DMS53 (cell line): ENCODE measurements at places on chromosomes 5 and 9.
A peak's percentile ranks its signal among the peaks of the same experiment; 100 is the strongest.

DNA sequence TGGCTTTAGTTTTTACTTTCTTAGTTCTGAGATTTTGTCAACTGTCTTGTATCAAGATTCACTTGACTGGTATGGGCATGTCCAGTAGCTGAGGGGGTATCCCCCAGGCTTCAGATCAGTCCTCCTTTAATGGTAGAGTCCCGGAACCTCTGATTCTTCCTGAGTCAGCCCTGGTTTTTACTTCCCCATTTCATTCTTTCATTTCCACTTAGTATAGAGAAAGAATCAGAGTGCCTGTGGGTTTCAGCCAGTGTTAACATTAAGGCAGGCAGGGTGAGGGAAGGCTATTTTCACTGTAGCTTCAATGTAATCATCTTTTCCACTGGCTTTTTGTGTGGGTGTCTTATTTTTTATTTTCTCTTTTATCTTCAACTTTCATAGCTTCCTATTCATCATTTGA lies 8.3 kb upstream of the COMMD10 start:
- DNase-seq = no peak

DNA sequence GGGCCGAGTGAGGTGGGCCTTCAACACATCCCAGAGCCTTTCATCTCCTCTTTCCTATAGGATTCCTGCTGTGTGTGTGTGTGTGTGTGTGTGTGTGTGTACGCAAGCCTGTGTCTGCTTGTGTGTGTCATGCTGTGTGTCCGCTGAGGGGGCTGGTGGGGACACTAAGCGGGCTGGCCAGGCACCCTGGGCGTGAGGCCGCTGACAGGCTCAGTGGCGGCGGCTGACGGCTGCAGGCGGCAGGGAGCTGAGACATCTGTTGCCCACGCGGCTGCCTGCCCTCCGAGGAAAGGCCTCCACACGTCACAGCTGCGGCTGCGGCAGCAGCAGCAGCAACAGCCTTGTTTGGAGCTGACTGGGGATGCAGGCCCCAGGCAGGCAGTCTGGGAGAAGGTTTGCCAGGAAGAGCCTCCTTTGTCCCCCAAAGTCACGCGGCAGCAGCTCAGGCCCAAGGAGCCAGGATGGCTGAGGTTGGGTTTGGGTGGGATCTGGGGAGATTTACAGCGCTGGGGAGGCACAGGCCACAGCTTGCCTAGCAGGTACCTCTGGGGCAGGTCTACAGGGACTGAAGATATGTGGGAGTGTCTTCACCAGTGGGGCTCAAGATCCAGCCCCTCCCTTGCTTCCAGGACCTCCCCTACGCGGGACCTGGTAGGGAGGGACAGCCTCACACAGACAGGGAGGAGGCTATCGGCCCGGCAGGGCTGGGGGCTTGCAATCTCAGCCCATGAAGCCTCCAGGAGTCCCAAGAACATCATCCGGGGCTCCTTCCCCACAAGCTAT lies 1.8 kb downstream of the PDLIM4 start:
- DNase-seq = no peak

GRCh38 chr5:82296929-82297328 lies 18.8 kb upstream of the RPS23 start:
- no peak for DNase-seq

- peak; percentile 54 for DNase-seq
Measured at GRCh38 chr9:34957492-34958410, at the start of gene PHF24. TSS of gene PHF24 (plus strand) at chr9:34958285. CDS start at chr9:34971299, 13,014 bp downstream.

- DNase-seq = no peak
Measured at GRCh38 chr5:163509291-163509951, 4.0 kb downstream of the MAT2B start.

- no peak for DNase-seq
Measured at GRCh38 chr9:137972355-137972987, 94.9 kb downstream of the CACNA1B start.

- no peak for DNase-seq
Measured at GRCh38 chr5:111743512-111743911, 13.5 kb downstream of the NREP start.

DNA sequence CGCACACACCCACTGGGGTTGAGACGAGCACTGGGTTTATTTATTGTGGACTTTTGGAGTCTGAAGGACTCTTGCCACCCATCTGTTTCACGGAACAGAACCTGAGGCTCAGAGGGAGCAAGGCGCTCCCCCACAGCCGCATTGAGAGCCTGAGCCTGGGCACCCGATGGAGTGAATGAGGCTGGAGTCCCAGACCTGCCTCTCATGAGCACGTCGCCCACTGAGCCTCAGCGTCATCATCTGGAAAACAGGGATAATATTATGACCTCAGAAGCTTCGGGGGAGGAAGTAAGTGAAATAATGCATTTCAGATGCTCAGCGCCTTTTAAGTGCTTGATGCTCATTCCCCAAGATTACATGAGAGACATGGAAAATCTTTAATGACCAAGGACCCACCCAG lies 5.5 kb downstream of the NEK6 start:
- peak; percentile 24 for DNase-seq

- DNase-seq = peak; percentile 54
Measured at GRCh38 chr5:107337281-107337680, 333.5 kb downstream of the EFNA5 start.

DNA sequence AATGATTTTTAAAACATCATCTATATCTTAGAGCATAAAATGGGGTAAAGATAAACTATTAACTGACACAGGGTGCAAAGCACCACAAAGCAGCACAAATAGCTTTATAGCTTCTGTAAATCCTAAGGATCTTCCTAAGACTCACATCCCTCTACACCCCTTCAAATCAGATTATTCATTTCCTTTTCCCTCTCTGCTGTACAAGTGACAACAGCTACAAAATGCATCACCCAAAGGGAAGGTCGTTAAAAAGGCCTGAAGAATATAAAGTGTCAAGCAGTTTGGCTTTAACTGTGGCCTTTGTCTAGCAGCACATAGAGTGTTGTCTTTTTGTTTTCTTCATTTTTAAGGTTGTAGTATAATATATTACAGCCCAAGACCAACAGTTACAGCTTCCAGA lies 422.1 kb downstream of the PDE4D start:
- no peak for DNase-seq

DNA sequence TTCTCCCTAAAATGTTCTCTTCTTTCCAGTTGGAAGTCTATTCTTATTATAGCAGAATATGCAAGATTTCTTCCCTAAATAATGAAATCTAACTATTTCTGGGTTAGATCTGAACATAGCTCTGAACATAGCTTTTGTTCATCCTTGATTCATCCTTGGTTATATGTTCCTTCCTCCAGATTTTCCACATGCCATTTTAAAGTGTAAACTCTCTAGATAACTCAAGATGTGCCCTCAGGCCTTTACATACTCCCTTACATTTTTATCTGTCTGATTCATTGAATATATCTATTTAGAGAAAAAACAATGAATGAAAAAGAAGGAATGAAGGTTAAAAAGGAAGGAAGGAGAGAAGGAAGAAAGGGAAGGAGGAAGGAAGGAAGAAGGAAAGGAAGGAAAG lies 100.9 kb downstream of the FBXO38 start:
- DNase-seq = no peak

DNA sequence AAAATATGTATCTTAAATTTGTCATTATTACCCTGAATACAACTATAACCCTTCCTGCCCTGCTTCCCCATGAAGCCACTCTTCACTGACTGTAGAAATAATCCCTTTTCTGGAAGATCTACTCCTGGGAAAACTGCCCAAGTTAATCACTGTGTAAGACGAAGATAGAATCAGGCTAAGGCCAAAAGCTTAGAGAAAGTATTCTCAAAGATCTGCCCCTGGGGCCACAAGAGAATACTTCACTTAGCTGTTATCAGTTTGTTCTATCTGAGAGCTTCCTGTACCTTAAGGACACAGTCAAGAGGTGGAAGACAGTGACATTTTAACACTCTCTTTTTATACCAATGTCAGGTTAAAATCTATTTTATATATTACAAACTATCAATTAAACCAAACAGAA lies 33.8 kb downstream of the RNF145 start:
- no peak for DNase-seq

GRCh38 chr5:136729901-136730355 lies 364.6 kb upstream of the TRPC7 start:
- peak; percentile 4 for DNase-seq

DNA sequence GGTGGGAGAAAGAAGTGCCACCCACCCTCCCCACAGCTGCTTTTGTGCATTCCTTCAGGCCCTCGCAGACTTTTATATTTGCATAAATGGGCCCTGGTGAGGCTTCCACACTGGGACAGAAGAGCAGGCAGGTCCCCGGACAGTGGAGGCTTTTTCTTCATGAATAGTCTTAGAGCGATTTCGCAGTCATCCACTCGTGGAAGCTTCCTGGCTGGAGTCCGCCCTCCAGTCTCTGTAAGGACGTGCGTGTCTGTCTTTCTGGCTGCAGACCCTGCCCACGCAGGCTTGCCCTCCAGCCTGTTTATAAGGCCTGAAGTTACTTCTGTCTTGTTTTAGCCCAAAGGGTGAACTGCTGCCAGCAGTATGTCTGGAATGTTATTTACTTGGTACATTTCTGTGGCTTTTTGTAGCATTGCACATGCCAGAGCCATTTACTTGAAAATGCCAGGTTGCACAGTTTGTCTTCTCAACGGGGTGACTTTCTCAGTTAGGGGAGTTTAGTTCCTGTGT lies 195.7 kb downstream of the AOPEP start:
- no peak for DNase-seq

DNA sequence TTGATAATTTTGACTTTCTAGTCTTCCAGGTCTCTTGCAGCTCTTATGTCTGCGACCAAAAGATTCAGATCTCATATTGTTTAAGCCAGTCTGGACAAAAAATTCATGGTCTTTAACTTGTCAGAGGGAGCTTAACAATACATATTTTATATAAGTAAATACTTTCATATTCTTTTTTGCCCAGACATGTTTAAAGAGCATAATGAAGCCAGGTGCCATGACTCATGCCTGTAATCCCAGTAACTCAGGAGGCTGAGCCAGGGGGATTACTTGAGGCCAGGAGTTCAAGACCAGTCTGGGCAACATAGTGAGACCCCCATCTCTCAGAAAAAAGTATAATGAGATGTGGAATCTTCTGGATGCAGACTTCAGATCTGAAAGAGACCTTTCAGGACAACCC lies 69.8 kb downstream of the JMY start:
- DNase-seq = no peak

DNA sequence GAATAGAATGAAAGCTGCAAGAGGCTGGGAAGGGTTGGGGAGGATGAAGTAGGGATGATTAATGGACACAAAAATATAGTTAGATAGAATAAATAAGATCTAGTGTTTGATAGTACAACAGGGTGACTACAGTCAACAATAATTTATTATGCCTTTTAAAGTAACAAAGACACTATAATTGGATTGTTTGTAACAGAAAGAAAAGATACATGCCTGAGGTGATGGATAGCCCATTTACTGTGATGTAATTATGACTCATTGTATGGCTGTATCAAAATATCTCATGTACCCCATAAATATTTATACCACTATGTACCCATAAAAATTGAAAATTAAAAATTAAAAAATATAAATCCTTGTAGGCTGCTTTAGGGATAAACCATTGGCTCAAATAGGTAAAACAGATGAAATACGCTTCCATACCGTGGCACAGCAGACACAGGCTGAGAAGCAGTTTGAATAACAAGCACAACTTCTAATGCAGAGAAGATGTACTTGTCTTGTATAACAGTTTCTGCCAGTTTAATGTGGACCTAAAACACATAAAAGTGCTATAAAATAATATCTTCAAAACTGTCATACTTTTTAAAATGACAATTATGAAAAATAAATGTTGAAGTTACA lies 34.9 kb downstream of the APBA1 start:
- DNase-seq = no peak

DNA sequence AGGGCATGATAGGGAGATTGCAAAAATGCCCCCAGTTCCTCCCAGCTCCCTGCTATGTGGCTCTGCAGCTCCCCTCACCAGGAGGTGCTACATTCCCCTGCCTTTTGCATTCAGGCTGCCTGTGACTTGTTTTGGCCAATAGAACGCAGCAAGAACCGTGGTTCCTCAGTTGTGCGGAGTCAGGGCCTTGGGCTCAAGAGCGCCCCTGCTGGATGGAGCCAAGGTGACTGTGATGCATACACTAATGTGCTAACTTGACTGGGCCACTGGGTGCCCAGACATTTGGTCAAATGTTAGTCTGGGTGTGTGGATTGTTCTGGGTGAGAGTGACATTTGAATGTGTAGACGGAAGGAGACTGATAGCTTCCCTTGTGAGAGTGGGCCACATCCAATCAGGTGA lies 123.3 kb upstream of the MVB12B start:
- no peak for DNase-seq

DNA sequence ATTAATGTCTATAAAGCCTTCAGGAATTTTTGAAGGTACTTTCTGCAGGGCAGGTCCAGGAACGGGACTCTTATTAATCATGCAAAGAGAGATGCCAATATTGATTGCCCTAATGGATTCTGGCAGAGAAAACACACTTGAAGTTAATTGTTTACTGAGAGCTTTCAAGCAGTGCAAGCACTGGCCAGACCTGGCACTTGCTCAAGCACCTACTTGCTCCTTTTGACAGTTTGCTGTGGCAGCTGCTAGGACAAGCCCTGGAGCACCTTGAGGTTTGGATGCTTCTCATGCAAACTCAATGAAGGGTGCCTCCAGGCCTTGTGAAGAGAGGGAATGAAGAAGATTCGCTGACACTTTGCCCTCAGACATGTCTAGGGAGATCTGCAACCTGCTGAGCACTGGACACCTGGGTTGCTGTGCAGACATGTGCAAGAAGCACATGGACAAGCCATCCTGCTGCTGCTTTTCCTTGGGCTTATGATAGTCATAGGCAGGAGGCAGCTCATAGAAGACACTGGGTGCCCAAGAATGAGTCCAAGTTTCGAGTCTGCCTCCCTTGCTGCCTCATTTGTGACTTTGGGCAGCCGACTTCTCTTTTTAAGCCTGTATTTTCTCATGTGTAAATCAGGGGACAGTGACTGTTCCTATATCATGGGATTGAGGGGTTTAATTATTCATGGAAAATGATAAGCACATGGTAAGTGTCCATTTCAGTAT lies 88.8 kb upstream of the EQTN start:
- peak; percentile 40 for DNase-seq

- DNase-seq = no peak
Measured at GRCh38 chr9:37369671-37370070, 52.8 kb upstream of the GRHPR start.

DNA sequence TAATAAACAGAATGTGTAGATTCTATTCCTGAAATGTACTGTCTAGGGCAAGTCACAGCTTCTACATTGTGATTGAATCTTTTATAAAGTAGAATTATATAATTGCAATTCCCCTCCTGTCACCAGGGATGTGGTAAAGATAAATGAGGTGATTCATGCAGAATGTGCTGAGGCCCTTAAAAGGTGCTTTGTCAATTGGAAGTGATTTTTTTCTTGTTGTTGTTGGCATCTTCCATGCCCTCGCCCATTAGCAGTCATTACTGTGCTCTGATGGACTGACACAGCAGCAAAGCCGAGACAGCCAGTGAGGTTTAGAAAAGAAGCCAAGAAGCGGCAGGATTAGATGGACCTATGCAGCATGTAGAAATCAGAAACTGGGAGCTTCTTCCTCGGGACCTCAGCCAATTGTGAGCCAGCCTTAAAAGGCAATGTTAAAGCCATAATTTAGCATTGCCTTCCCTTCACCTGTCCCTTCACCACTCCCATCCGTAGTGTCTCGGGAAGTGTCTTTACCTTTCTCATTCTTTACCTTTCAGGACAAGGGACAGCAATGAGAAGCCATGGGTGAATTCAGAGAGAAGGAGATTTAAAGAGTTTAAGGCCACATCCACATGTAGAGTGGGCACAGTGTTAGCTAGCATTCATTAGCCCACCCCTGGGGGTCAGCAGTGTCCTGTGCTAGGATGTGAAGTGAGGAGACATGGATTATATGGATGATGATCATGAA lies 257.8 kb downstream of the PLK2 start:
- DNase-seq = no peak
